ENCODE measurements at places on chromosomes 5 and 9. TPM values are rescaled to one million over a fixed set of nuclear protein-coding genes. Genes with fewer than 3 reads are reported as not detected.
A peak's percentile ranks its signal among the peaks of the same experiment; 100 is the strongest.

GRCh38 chr9:127676638-127677037, 30.1 kb upstream of the CFAP157 start:
- H3K36me3 ChIP-seq, result peaks cover 47% of the 10 kb centered on the region
- no peak overlapping the region for H3K27ac ChIP-seq
- no peaks in the 10 kb centered on the region for H3K27me3 ChIP-seq
- peak; percentile 4 for DNase-seq
- no peaks in the 10 kb centered on the region for H3K4me1 ChIP-seq

- no peak for DNase-seq
- H3K27me3 ChIP-seq, result no peaks in the 10 kb centered on the region
- H3K36me3 ChIP-seq, result no peaks in the 10 kb centered on the region
- H3K4me1 ChIP-seq, result no peaks in the 10 kb centered on the region
- H3K27ac ChIP-seq, result no peak overlapping the region
Measured at GRCh38 chr5:87899721-87900131, 368.9 kb downstream of the TMEM161B start.

GRCh38 chr9:107243742-107244141, 39.3 kb upstream of the RAD23B start:
- no peaks in the 10 kb centered on the region for H3K36me3 ChIP-seq
- no peaks in the 10 kb centered on the region for H3K27me3 ChIP-seq
- H3K4me1 ChIP-seq, result peaks cover 2% of the 10 kb centered on the region
- no peak for DNase-seq
- H3K4me3 ChIP-seq, result no peak overlapping the region

The PCDHGA2 gene
- total RNA-seq, result 2.7 TPM

The FGF18 gene
- total RNA-seq, result under 0.01 TPM

Data from osteoblast (primary cell).